ENCODE measurements at places on chromosomes 7 and 10. TPM values are rescaled to one million over a fixed set of nuclear protein-coding genes. Genes with fewer than 3 reads are reported as not detected.

GRCh38 chr7:74115326-74115725 lies 31.7 kb downstream of the LIMK1 start:
- DNase-seq, result no peak

GRCh38 chr7:88095-88926 lies 104.1 kb upstream of the FAM20C start:
- no peak for DNase-seq

GRCh38 chr10:91664426-91664825 lies 31.6 kb upstream of the PPP1R3C start:
- no peak for DNase-seq

GRCh38 chr10:74153123-74153522 lies 2.1 kb downstream of the ADK start:
- peak; percentile 76 for DNase-seq

GRCh38 chr10:7435674-7436073 lies 24.8 kb upstream of the SFMBT2 start:
- DNase-seq, result no peak

- DNase-seq, result no peak
Observed at GRCh38 chr10:14761372-14761771, 13.3 kb downstream of the FAM107B start.

- DNase-seq, result no peak
Observed at GRCh38 chr10:91521439-91521838, 111.3 kb downstream of the HECTD2 start.

GRCh38 chr10:73586583-73586984 lies 4.6 kb downstream of the USP54 start:
- DNase-seq, result peak; percentile 57

GRCh38 chr7:14389181-14389591 lies 399.7 kb upstream of the ETV1 start:
- no peak for DNase-seq

DNA sequence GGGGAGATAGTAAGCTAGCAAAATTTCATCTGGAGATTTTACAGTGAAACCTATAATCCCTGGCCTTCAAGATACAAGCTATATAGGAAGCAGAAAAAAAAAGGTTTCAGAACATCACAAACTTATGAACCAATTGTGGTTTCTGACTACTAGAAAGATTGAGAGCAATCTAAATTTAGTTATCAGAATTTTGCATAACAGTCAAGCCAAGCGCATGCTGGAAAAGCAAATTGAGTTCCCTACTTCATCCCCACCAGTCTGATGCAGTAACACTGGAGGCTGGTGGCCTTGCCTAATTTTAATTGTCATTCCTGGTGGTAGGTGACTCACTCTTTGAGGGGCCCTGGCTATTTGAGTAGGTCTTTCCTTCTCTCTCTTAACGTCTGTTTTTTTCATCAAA lies 46.3 kb upstream of the ELMO1 start:
- no peak for DNase-seq

DNA sequence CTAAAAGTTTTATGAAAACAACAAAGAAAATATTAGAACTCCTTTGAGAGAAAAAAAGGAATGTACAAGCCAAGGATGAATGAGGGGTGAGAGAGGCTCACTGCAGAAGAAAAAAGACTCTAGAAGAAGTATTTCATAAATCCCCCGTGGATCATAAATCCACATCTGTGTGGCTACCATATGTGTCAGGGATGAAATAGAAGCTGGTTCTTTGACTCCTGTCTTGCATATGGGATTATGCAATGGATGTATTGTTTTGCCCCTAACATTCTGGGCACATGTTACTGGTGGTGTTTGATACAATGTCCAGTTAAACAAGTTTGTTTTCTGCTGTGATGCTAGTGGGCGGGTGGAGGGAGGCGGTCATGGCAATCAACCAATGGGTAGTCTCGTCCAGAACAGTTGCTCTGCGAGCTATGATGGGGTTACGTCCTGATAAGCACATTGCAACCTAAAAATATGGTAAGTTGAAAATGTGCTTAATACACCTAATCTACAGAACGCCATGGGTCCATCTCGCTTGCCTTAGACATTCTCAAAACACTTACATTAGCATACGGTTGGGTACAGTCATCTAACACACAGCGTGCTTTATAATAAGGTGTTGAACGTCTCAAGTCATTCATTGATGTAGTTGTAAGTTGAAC lies 34.1 kb upstream of the PITRM1 start:
- DNase-seq, result no peak

- DNase-seq, result peak; percentile 61
Observed at GRCh38 chr10:95327367-95327766, 36.6 kb upstream of the PDLIM1 start.

GRCh38 chr7:15424468-15424867 lies 137.3 kb downstream of the AGMO start:
- DNase-seq, result peak; percentile 27

- DNase-seq, result no peak
Observed at GRCh38 chr7:135238112-135238744, 4.6 kb downstream of the STRA8 start.

GRCh38 chr7:61111-61510 lies 131.3 kb upstream of the FAM20C start:
- DNase-seq, result no peak

- DNase-seq, result no peak
Observed at GRCh38 chr7:97002555-97003261, 2.6 kb upstream of the DLX6 start.

DNA sequence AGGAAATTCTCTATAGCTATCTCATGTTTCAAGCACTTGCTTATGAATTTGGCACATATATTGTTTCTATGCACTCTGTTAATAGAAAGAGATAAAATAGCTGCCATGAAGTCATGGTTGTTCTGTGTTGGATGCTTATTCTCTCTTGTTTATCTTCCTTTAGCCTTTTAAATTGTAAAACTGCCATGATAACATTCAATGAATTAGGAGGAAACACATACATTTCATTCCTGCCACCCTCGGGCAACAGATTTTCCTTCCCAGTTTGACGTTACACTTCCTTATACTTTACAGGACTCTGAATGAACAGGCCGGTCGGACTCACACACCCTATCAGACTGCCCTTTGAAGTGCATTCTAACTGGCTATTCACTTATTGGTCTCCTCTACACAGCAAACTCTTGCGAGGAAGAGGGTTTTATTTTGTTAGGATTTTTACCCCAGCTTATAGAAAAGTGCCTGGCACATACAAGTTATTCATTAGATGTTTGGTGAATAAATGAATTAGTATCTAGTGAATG lies 65.7 kb upstream of the FERD3L start:
- no peak for DNase-seq

DNA sequence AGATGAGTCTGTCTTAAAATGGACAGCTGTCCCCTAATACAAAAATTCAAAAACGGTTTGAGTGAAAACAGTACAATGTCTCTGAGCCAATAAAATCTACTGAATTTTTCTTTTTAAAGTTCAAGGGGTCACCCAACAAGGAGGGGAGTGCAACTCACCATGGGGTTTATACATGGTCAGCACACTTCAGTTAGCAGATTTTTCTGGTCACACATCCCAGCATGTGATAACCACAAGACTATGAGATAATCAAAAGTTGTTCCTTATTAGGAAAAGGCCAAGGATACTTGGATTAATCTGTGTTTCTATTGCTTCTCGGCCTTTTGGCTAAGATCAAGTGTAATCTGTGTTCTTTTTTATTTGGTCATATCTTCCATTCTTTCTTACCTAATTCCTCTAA lies 31.6 kb downstream of the ABCB5 start:
- peak; percentile 37 for DNase-seq

- no peak for DNase-seq
Observed at GRCh38 chr10:62917475-62918238, 101.5 kb upstream of the EGR2 start.

- DNase-seq, result no peak
Observed at GRCh38 chr7:158283016-158283974, 304.3 kb downstream of the PTPRN2 start.

DNA sequence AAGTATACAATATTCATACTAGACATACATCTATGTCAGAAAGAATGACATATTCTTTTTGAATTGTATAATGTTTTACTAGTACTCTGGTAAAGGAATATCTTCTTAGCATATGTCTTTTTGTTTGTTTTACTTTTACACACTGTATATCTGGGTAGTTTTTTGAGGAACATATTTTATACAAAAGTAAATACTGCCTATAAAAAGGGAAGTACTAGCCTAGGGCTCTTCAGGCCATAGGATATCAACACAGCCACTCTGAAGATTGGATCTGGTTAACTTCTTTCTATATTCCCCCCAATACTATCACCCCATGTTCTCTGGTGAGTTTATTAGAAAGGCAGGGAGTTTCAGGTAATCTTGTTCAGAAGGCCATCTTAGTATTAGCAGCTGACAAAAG lies 134.6 kb downstream of the ZNF438 start:
- no peak for DNase-seq

GRCh38 chr10:42952349-42952748 lies 124.5 kb upstream of the RET start:
- peak; percentile 3 for DNase-seq

- no peak for DNase-seq
Observed at GRCh38 chr10:36182179-36182566, 540.1 kb upstream of the FZD8 start.

Gene SPDYE5
- not detected for total RNA-seq

Gene BLNK
- not detected for total RNA-seq

Gene PON1
- not detected for total RNA-seq

Gene SLC26A5
- not detected for total RNA-seq

Gene MSS51
- total RNA-seq, result 1.4 TPM

Gene MYL10
- total RNA-seq, result 0.34 TPM

Gene MRPS33
- total RNA-seq, result 42.9 TPM

Gene HOXA10
- total RNA-seq, result 12.8 TPM

Gene ZNF117
- total RNA-seq, result 8.4 TPM

Gene CPED1
- total RNA-seq, result 71.4 TPM

Gene TEX47
- not detected for total RNA-seq
